ENCODE measurements at places on chromosomes 5 and 9.

- peak; percentile 18 for DNase-seq
Observed at GRCh38 chr5:106312360-106312759, 1358.4 kb downstream of the EFNA5 start.

- no peak for DNase-seq
Observed at GRCh38 chr5:40623480-40624420, 56.0 kb upstream of the PTGER4 start.

- no peak for DNase-seq
Observed at GRCh38 chr5:123180178-123180577, 91.1 kb downstream of the PRDM6 start.

GRCh38 chr5:59042201-59043055 lies 459.6 kb downstream of the RAB3C start:
- DNase-seq = no peak

GRCh38 chr5:4197151-4197550 lies 601.5 kb downstream of the IRX1 start:
- no peak for DNase-seq

GRCh38 chr5:167821151-167821550 lies 470.3 kb upstream of the WWC1 start:
- DNase-seq = no peak

DNA sequence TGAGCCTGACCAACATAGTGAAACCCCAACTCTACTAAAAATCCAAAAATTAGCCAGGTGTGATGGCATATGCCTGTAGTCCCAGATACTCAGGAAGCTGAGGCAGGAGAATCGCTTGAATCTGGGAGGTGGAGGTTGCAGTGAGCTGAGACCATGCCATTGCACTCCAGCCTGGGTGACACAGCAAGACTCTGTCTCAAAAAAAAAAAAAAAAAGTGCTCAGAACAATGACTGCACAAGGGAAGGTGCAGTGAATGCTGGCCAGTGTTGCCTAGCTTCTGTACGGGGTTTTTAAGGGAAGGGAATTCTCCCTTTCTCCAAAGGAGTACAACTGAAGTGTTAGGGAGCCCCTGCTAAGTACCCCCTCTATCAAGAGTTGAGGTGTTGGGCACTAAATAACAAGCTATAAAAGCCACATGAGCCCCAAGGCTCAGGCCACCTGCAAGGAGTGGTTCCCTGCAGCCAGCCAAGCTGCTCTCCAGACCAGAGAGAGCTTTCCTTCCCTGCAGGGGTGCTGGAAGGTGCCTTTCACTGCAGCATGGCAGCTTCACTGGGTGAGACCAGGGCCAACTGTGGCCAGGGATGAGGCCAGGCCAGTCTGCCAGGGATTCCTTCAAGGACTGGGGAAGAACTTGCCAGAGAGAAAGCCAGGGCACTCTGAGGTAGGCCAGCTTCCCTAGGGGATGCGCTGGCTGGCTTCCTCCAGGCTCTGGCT lies 14.8 kb downstream of the GADD45G start:
- DNase-seq = no peak

DNA sequence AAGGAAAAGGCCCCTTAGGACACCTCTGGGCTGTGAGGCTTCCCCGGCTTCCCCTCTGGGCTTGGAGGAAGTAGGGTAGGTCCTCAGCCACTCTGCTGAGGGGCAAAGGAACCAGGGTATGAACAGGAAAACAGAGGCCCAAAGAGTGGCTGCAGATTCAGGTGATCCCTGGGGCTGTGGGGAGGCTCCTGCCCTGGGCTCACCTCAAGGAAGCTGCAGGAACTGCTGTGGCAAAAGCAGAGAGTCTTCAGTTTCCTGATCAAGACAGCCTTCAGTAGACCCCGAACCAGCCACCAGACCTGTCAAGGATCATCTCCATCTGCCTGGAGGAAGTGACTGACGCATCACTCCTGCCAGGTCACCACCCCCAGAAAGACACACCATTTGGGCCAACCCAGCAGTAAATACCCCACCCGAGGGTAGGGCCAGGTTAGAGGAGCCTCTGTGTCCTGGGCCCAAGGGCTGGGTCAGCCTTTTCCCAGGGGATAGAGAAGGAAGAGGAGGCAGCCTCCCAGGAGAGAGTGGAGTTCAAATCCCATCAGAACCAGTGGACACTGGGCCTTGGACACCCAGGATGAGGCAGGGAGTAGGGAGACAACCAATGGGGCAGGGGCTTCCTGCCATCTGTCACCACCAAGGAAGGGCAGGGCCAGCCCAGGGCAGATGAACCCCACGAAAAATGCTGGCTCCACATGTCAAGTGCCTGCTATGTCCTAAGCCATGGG lies 5.8 kb upstream of the ST6GALNAC6 start:
- DNase-seq = no peak

DNA sequence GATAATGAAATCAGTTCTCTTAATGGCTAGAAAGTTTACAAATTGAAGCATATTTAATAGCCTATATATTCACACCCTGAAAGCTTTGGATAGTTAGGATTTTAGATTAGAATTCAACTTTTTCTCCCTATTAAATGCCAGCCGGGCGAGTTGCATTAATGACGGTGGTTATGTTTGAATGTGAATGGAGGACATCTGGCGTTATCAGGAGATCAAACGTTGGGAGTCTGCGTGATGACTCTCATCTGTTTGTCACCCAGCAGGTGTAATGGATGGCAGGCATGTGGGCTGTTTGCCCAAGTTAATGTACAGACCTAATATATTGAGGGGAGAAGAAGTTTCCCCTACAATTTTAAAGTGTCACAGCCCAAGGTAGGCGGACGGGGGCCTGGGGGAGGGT lies 1227.7 kb upstream of the WWC1 start:
- no peak for DNase-seq

DNA sequence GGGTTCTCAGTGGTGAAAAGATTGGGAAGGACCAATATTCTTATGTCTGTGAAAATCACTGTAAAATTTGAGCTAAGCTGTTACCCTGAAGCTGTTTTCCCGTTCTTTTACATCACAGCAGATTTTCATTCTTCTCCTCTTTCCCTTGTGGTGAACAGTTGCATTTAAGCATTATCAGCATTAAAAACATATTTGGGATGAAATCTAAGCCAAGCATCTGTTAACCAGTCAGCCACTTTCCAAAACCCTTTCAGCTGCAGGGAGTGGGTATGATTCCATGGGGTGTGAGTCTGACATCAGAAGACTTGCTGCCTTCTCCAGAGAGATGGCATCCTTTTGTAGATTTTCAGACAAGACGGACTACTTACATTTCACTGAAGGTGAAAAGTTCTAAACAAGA lies 97.2 kb downstream of the TRIO start:
- no peak for DNase-seq

DNA sequence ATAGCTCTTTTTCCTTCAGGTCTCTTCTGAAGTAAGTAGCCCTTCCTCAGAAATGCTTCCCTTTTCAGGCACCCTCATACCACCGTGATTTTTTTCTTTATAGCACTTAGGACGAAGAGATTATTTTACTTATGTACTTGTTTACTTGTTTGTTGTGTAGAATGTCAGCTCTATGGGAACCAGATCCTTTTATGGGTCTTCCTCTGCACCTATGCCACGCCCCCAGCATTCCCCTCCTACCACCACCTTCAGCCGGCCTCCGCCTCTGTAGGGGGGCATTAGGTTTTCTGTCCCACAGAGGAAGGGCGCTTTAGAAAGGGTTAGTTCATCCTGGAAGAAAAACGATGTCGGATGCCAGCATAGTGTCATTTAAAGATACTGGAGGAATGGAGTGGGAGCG lies 1.8 kb downstream of the CDKN2B-AS1 start:
- no peak for DNase-seq

GRCh38 chr9:36194326-36195000 lies 3.7 kb downstream of the CLTA start:
- no peak for DNase-seq

- no peak for DNase-seq
Observed at GRCh38 chr9:110329639-110330230, 7.9 kb downstream of the TXNDC8 start.

- DNase-seq = no peak
Observed at GRCh38 chr9:137721899-137722298, 103.1 kb downstream of the EHMT1 start.

DNA sequence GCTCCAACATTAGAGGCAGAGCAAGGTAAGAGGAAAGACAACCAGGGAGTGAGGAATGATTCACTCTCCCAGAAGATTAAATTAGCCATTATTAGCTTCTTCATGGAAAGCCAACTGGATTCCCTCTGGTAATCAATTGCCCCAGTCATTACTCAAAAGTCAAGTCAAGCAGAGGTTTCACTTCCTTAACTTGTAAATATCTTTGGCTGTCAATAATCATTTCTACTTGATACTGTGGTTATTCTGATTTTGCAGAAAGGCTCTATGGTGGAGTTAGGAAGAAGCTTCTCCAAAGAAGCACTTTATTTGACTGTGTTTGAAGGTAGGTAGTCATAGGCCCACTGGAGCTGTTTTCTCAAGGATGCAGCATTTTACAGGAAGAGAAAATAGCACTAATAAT lies 78.0 kb downstream of the JAKMIP2 start:
- no peak for DNase-seq

- DNase-seq = no peak
Observed at GRCh38 chr9:115598751-115599150, 480.8 kb upstream of the TNC start.

DNA sequence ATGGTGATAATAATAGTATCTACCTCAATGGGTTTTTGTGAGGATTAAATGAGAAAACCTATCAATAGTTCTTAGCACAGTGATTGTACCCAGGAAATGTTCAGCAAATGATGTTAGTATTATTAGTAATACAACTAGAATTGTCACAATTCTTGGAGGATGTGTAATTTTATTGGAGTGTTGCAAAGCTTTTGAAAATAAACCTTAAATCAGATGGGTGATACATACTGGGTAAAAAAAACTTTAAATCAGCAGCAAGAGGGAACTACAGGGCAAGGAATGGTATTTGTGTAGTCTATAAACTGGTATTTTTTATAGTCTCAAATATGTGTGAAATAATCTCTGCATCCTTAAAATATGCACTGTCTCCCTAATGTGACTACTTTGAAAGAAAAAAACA lies 371.6 kb downstream of the PIK3R1 start:
- no peak for DNase-seq

DNA sequence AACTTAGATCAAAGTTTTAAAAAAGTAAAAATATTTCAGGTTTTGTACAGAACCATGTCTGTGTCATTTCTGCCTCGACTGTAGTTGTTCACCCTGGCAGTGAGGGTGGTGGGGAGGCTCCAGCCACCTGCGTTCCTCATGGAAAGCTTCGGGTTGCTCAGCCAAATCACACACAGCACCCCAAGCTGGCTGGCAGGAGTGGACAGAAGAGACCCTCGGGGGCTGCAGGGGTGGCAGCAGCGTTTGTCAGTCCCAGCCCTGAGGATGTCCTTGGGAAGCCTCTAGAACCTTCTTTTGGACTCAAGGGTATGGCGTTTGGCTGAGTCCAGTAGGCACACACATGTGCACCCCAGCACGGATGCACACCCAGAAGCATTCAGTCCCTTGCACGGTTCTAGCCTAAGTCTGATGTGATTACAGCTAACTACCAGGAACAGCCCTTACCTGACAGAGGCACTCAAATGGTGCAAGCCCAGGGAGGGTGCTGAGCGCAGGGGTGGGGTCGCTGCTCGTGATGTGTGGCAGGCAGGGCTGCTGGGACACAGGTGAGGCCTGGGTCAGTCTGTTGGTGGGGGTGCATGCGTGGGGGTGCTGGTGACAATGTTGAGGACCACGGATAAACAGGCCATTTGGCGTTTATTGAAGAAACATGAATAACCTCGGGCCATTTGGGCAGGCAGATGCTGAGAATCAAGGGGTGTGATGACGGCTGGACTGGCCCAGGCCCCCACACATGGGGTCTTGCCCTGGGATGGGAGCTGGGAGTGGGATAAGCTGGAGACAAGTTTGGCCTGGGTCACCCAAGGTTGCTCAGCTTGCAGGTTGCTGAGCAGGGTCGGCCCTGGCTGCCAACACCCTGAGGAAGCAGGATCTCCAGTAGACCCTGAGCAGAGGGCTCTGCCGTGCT lies 103.4 kb downstream of the PHF2 start:
- DNase-seq = no peak

DNA sequence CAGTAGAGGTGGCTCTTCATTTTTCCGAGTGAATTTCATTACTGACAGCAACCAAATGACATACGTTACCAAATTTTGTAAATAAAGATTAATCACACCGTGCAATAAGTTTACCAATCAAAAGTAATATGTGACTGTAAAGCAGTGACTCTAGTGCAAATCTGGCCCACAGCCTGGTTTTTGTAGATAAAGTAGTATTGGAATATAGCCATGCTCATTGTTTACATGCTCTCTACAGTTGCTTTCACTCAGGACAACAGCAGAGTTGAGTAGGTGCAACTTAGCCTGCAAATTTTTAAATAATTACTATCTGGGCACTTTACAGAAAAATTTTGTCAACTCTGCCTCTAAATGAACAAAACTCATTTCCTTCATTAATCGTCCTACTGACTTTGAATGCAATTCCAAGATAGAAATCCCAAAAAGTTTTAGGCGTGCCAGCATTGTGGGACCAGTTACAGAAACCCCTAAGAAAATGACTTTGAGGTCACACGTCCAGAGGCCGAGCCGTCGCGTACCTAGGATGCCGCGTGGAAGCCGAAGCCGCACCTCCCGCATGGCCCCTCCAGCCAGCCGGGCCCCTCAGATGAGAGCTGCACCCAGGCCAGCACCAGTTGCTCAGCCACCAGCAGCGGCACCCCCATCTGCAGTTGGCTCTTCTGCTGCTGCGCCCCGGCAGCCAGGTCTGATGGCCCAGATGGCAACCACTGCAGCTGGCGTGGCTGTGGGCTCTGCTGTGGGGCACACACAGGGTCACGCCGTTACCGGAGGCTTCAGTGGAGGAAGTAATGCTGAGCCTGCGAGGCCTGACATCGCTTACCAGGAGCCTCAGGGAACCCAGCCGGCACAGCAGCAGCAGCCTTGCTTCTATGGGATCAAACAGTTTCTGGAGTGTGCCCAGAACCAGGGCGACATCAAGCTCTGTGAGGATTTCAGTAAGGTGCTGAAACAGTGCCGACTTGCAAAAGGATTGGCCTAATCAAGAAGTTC lies 180.7 kb upstream of the TLE4 start:
- DNase-seq = no peak

DNA sequence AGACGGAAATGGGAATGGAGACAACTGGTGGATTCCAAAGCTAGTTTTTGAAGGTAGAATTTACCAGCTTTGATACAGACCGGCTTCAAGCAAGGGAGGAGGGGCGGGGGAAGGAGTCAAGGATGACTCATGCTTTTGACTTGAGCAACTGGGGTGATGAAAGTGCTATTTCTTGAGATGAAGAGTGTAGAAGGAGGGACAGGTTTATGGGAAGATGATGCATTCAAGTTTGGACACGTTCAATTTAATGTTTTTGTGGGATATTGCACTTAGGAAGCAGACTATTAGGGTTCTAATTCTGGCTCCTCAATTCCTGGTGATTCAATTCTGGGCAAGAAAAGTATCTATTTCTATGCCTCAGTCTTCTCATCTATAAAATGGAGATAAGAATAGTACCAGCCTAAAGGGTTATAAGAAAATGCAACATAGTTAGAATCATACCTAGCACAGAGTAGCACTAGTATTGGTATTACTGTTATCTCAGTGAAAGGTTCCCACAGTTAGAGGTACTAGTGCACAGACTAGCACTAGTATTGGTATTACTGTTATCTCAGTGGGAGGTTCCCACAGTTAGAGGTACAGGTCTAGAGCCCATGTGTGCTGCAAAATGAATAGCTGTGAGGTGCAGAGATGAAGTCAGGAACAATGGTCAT lies 4.6 kb downstream of the NIPAL4 start:
- DNase-seq = peak; percentile 77

GRCh38 chr9:112049811-112050516 lies 125.1 kb downstream of the SUSD1 start:
- no peak for DNase-seq

- DNase-seq = no peak
Observed at GRCh38 chr9:105257809-105258208, 13.4 kb downstream of the SLC44A1 start.

All from HS-5 (cell line).